ENCODE measurements at places on chromosomes 3 and 15.
A peak's percentile ranks its signal among the peaks of the same experiment; 100 is the strongest.

DNA sequence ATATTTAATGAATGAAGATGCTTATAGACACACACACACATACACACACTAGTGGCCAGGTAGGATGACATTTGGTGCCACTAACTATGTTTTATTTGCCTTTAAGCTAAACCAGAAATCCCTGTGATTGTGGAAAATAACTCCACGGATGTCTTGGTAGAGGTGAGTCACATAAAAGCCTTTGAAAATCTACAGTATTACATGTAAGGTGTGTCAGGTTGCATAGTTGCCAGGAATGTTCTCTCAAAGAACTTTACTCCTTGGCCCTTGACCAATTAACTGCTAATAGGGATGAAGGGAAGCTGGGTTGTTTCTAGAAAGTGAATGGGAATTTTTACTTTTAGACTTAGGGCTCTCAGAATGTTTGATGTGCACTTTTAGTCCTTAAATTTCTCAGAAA, 9.9 kb downstream of the ZBED2 start:
- no peak for DNase-seq

DNA sequence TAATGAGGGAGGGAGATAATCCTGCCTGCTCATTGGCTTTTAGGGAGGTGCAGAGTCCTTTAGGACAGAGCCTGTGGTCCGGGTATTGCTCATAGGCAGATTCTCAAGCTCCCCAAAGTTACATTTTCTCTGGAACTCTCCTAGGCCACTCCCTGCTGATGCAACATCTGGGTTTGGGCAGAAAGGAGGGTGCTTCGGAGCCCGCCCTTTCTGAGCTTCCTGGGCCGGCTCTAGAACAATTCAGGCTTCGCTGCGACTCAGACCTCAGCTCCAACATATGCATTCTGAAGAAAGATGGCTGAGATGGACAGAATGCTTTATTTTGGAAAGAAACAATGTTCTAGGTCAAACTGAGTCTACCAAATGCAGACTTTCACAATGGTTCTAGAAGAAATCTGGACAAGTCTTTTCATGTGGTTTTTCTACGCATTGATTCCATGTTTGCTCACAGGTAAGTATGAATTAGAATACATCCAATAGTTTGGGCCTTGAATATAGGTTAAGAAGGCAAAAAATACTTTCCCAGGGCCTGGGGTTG, at the start of gene IL20RB:
IL20RB (plus strand) TSS at position 233 of the 538 bp plus-strand sequence; CDS start at position 364, 131 bp downstream.
- DNase-seq, result no peak

DNA sequence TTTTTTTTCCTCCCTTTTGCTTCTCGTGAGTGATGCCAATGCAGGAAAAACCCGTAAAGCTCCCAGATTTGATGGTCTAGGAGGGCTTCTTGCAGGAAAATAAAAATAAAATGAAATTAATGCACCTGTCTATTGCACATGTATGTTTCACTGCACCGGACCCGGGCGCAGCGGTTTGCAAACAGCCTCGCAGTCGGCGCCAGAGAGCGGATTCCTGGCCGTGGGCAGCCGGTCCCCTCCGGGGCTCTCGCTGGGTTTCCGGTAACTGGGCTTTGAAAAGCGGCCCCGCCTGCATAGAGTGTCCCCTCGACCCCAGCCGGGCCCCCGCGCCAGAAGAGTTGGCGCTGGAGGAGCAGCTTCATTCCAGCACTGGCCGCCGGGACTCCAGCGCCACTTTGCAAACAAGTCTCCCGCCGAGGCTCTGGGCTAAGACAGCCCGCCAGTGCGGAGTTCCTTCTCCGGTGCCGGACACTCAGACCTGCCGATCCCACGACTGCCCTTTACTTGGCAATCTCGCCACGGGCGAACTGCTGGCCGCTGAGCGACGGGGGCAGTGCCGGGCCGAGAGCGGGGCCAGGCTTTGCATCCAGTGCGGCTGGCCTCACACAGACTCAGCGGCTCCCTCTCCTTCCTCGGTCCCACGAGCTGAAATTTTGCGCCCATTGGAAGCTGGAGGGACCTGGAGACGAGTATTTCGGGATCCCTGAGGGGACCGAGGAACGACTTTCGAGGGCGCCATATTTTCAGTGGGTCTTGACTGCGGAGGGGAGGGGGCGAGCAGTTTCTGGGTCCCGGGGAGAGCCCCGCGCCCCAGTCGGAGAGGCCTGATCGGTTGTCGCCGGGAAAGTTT, 225.9 kb upstream of the C2CD4B start:
- no peak for DNase-seq

DNA sequence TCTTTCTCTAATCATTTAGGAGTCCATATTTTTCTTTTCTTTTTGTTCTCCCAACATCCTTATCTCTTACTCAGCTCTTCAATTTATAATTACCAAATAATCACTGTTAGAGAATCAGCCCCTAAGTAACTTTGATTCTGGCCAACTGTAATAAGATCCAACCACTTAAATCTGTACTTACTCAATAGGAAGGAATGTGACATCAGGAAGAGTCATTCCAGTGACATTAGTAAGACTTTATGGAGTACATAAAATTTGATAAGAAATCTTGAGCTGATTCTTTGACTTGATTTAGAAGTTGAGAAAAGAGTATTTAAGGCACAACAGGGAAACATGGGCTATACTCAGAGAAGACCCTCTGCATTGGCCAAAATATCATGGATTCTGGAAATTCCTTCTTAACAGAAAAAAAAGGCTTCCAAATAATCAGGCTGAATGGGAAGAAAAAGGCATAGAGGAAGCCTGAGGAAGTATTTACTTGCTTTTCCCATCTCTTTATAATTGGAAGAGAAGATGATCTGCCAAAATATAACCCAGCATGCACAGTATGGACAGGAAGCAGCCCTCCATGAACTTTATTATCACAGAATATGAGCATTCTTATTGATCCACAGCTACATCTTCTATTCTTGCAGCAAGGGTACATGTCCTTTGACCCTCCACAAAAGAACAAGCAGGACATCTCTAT, 289.7 kb upstream of the TPRG1 start:
- no peak for DNase-seq

DNA sequence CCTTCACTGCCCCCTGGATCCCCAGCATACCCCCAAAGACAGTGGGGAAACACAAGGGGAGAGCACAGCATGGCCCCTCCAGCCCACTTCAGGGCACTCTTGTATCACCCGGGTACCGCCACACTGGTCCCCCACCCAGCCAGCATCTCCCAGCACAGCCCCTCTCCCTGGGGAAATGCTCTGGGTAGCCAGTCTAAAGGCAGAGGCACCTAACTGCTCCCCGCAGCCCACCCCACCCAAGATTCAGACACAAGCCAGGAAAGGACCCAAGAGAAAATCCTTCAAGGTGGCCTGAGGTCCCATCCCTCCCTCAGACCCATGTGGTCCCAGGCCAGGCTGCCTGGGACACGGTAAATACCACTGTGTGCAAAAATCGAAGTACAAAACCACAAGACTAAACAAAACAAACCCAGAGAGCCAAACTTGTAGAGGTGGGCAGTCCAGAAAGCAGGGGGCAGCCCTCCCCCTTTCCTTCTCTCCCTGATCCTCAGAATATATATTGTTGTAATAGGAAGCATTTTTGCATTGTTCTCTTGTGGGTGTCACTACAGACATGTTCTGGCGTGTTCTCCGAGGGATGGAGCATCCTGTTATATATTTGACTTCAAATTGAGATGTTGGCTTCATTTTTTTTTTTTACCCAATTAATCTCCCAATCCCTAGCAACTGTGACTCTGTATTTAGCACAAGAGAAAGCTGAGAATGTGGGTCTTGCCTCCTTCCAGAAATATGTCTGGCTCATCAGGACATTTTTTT, 51.7 kb downstream of the GRIP2 start:
- no peak for DNase-seq

DNA sequence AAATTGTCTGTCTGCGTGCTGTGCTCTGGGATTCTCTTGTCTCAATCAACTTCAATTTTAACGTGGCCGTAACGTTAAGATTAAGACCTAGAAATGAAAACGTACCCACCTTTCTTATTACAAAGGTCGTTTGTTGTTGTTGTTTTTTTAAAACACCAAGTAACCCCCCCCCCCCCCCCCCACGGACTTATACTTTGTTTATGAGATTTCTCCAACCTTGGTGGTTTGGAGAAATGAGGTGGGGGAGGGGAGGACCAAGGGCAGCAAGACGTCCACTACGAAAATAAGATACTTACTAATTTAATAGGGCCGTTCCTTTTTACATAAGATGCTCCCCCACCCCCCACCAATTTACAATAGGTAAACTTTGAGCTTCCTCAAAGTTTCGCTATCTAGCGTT, 244.4 kb upstream of the TOPAZ1 start:
- DNase-seq, result no peak

- no peak for DNase-seq
Measured at GRCh38 chr3:36542186-36542585, 161.9 kb downstream of the STAC start.

GRCh38 chr15:88247914-88248313, 8.6 kb downstream of the NTRK3 start:
- no peak for DNase-seq

DNA sequence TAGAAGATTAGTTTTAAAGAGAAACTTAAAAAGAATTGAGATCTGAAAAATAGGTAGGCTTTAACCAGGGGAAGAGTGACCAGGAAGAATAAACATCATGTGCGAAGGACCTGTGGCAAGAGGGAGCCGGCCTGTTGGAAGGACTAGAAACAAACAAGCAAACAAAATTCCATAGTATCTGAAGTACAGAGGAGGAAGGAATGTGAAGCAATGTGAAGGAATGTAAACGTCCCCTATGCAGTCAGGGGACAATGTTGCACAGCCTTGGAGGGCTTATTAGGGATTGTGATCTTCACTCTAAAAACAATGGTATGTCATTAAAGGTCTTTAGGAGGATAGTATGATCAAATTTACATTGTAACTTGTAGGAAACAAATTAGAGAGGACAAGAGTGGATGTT, 84.4 kb upstream of the PLCL2 start:
- no peak for DNase-seq

- DNase-seq, result no peak
Measured at GRCh38 chr15:72203507-72203837, 5.9 kb upstream of the GRAMD2A start.

GRCh38 chr3:53247619-53248018, 8.2 kb downstream of the TKT start:
- no peak for DNase-seq

GRCh38 chr3:186235554-186235953, 126.5 kb downstream of the DGKG start:
- no peak for DNase-seq

- no peak for DNase-seq
Measured at GRCh38 chr3:120370463-120370862, 21.3 kb upstream of the LRRC58 start.

GRCh38 chr3:5504135-5504534, 316.6 kb downstream of the EDEM1 start:
- no peak for DNase-seq

DNA sequence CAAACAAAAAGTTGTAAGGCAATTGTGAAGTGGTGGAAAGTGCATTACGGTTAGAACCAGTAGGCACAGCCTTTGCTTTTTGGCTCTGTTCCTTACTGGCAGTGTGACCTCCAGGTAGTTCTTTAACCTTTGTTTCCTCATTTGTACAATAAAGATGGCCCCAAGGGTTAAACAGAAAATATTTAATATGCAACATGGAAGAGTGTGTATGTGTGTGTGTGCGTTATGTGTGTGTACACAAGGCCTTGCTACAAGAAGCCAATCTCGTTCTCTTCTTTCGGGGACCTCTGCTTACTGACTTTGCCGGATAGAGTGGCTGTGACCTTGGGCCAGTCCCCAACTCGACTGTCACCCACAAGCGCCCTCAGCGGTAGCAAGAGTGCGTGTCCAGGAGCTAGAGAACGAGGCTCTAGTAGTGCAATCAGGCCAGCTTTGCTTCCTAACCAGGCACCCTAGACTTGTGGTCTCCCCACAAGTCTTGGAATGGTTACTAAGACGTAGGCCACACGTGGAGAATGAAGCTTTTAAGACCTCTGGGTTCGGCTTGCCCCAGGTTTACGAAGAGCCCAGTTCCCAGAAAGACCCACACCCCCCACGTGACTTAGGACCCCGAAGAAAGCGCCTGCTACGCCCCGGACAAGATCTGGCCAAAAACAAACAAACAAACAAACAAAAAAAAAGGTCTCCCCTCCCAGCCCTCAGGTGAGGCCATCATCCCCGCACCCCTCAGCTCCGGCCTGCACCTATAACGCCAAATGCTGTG, 593 bp downstream of the CIAO2A start:
- DNase-seq, result no peak

GRCh38 chr15:31977812-31978661, 52.3 kb upstream of the CHRNA7 start:
- peak; percentile 30 for DNase-seq

DNA sequence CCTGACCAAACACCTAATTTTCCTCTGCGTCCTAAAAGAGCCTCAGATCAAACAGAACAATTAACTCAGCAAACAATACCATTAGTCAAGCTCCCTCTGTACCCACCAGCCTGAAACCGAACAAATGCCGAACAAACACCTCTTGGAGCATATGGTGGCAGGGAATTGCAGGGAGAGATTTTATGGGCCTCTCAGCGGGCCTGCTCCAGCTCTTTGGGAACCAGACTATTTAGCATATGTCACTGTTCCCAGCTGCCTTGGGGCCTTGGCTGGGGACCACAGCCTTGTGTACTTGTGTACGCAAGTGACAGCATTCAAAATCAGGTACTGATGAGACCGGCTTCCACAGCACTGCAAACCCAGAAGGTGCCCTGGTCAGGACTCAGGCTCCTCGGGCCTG, 388.8 kb upstream of the PPP2R3A start:
- DNase-seq, result no peak

- no peak for DNase-seq
Measured at GRCh38 chr3:31294430-31295149, 238.1 kb upstream of the STT3B start.

GRCh38 chr3:54567949-54568348, 359.9 kb downstream of the LRTM1 start:
- no peak for DNase-seq

GRCh38 chr3:127461286-127461910, 129.1 kb downstream of the TPRA1 start:
- DNase-seq, result no peak

DNA sequence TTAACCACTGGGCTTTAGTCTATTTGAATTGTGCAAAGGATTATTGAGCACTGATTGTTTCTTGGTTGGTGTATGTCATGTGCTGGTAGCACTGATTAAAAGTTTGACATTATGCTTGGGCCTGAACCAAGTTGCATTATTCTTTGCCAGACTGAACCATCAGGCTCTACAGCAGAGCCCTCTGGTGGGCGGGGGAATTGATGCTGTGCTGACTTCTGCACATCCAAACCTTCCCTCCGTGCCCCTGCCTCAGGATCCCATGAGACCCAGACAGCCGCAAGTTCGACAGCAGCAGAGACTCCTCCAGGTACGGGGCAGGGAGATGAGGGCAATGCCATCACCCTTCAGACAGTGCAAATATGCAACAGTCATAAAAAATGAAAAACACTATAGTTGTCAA, 28.4 kb upstream of the P2RY12 start:
- DNase-seq, result no peak

DNA sequence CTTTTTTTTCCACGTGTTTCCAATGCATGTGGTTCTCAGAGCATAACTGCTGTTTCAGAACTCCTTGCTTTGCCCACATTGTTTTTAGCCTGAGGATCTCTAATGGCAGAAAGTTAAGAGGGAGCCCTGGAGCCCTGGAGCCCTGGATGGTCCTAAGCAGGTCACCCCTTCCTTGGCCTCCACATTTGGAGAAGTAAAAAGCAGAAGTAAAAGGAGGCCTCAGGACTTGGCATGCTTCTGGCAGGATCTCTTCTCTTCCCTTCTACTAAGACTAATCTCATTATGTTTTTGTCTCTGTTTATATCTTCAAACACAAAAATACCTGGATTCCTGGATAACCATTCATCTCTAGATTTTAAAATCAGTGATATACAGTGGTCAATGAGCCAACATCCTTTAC, 50.1 kb downstream of the P2RY1 start:
- no peak for DNase-seq
